Stimulated activated CD4-positive, alpha-beta T cell treated with anti-CD3 and anti-CD28 coated beads, Interleukin-15, amount 100 ng/mL, for 1 hour (primary cell): ENCODE measurements at places on chromosomes 1 and 21.

- no peak for DNase-seq
Observed at GRCh38 chr1:223393275-223394214, at the start of gene CCDC185. Gene CCDC185, plus strand, starts transcription at chr1:223393415. Its CDS starts 61 bp downstream, at chr1:223393476.

- DNase-seq: no peak
Observed at GRCh38 chr1:99764909-99765308, 1.5 kb downstream of the FRRS1 start.

DNA sequence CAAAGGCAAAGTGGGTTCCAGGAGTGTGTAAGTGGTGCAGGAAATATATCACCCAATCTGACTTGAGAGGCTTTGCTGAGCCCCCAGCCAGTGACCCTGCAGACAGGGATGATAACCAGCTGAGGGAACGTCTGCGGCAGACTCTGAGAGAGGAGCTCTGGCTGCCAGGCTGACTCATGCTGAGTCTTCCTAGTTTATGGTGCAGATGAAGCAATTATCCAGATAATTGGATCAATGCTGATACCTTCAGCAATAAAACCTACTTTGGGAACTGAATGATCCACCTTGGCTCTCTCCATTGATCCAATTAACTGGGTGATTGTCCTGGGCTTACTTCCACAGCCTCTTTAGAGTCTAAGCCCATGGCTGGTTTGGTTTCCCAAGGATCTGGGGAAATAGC, 7.3 kb downstream of the C8B start:
- no peak for DNase-seq

DNA sequence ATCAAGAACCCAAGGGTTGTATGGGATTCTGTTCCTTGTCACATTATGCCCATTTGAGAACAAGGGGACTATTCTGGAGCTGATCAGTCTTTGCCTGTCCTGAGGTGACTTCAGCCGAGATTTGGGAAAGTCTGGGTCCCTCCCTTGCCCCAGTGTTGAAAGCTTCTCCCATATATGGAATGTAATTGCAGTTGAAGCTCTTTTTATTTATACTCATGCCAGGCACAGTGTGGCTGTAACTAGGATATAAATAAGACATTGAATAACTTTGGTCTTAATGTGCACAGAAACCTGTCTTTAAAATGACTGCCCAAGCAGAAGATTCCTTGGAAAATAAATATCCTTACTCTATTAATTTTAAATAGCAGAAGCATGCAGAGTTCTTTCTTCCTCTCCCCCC, 15.2 kb downstream of the AKNAD1 start:
- DNase-seq: no peak

DNA sequence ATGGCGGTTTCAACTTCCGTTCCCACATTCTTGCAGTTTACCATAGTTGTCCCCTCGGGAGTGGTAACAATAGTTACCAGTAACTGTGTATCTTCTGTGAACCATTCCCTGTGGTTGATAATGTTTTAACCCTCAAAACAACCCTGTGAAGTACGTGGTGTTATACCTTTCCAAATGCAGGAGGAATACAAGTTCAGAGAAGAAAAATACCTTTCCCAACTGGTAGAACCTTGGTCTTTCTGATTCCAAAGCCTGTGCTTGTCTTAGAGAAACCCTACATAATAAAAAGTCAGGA, 789 bp downstream of the BTF3L4 start:
- no peak for DNase-seq

GRCh38 chr1:161511018-161511755, 5.9 kb downstream of the FCGR2A start:
- no peak for DNase-seq

DNA sequence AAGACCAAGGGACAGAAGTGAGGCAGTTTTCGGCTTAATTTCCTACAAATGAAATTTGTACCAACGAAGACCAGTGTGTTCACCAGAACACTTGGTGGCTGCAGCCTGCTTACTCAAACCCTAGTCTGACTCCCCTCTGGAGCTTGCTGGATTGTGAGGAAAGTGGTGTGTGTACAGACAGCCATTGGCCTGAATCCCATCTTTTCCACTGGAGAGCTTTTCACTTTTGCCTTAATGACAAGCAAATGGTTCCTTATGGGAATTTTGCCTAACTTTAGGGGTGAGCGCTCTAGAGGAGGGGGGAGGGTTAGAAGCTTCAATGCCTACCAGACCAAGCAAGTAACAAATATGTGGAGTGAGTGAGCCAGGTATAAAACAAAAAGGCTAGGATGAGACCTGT, 17.3 kb downstream of the METTL13 start:
- DNase-seq: no peak

GRCh38 chr1:244664353-244664752, 11.4 kb downstream of the DESI2 start:
- DNase-seq: no peak

DNA sequence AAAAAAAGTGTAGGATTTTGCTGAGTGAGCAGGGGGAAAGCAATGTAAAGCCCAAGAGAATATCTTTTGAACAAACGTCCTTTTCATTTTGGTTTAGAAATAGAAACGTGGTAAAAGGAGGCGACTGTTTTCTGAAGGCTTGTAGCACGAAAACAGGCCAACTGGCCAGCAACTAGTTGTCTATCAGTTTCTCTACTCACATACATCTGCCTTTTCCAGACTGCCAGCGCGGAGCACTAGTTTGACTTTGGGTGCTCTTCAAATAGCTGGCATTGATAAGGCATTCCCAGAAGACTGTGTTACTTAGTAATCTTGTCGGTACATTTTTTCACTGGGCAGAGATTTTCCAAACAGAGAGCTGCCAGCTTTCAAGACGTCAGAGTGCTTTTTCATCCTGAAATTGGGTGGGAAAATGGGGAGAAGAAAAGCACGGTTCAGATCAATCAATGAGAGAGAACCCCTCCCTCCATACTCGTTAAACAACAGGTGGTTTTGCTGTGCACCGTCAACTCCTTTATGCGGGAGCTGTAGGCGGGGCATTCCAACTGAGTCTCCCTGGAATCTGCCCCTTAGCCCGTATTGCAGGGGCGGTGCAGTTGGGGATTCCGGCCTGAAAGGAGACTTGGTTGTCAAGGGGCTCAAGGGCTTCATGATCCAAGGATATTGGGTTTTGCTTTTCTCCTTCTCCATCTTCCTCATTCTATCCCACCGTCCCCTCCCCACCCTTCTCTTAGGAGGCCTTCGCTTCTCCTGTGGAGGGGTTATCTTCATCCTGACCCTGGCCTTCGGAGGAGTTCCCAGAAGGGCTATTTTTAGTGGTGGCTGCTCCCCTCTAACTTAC, 884 bp upstream of the LRRC8C start:
- no peak for DNase-seq

DNA sequence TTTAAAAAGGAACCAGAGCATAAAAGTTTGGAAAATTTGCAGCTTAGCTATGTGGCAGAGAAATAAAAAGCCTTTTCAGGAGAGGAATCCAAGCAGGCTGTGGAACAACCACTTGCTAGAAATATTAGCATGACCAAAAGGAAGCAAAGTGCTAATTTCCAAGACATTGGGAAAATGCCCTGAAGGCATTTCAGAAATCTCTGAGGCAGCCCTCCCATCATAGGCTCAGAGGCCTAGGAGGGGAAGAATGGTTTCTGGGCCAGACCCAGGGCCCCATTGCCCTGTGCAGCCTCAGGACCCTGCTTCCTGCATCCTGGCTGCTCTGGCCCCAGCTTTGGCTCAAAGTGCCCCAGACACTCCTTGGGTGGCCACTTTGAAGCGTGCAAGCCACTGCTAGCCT, 56.8 kb downstream of the TENT5C start:
- DNase-seq: no peak

GRCh38 chr1:225754940-225755641, 22.5 kb upstream of the SRP9 start:
- DNase-seq: no peak

DNA sequence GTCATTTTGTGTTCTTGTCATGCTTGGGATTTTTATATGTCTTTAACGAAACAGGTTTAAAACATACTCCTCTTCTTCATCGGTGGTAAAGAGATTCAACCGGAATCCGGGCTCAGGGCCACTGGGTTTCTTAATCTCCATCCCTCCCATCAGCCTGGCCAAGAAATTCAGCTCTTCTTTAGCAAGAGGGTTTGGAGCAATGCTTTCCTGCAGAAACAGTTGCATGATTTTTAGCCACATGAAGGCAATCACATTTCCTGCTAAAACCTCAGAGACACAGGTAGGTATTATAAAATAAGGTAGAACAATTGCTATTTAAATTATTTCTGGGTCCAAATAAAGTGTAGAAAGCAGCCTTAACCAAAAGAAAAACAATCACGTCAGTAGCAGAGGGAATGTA, 22.7 kb upstream of the LSM10 start:
- no peak for DNase-seq

DNA sequence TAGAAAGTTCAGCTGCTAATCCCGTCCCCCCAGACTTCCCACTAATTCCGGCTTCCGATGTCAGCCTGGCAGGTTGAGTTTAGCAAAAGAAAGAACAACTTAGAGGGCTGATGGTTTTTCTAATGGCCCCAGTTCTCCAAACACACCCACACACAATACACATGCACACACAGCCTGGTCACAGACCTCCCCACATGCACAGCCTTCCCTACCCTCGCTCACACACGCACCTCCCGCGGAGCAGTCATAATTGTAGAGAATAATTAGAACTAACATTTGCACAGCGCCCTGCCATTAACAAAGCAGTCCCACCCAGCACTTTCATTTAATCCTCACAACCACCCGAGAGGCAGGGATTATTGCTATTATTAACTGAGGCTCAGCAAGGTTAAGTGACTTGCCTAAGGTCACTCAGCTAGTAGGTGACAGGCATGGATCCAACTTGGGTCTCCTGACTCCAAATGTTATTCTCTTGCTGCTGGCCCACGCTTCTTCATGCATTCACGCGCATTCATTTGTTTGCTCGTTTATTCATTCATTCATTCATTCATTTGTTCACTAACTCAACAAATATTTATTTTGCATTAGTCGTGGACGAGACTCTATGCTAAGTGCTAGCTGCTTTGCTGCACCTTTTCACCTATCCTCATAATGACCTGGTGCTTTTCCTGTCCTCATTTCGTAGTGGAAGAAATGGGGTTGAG, 274.9 kb downstream of the FOXD2 start:
- DNase-seq: no peak

DNA sequence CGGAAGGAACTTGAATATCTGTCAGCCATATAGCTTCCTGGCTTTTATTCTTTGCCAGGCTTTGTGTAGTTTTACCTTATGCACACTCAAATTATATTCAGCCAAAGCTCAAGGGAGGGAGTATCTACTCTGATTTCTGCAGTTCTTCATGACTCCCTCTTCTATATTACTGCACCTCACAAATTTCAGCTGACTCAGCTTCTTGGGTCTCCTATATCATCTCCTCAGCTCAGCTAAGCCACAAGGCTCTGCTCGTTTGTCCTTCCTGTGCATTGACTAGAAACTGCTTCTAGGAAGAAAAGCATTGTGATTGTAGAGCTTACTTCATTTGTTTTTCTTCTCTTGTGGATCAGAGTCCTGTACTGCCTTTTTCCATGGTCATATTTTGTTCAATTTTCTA, 37.4 kb downstream of the BTBD8 start:
- DNase-seq: no peak

- no peak for DNase-seq
Observed at GRCh38 chr21:24896735-24897124, 710.6 kb downstream of the MRPL39 start.

DNA sequence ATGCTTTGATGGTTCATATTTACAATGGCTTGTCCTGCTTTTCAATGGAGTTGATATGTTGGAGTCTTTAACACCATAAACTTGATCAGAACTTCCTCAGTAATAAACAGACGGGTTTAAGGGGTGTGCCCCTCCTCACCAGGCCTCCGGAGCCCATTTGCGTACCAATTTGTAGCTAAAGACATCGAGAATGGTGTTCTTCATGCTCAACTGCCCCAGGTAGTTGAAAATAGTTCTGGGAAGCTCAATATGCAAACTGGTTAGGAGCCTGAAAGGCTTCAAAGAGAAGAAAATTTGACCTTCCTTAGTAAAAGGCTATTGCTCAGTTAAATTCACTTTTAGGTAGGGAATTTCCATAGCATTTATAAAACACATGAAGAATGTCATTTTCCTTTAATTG, 68.1 kb upstream of the RRP15 start:
- no peak for DNase-seq

GRCh38 chr1:83103341-83103740, 895.6 kb downstream of the TTLL7 start:
- DNase-seq: no peak

GRCh38 chr1:202343652-202344349, 2.1 kb upstream of the UBE2T start:
- no peak for DNase-seq

GRCh38 chr1:236748268-236748870, 46.7 kb upstream of the MTR start:
- DNase-seq: no peak

GRCh38 chr1:21072721-21073120, 104.0 kb downstream of the EIF4G3 start:
- DNase-seq: no peak

GRCh38 chr1:110634455-110635311, 28.5 kb upstream of the KCNA2 start:
- DNase-seq: peak; percentile 23

DNA sequence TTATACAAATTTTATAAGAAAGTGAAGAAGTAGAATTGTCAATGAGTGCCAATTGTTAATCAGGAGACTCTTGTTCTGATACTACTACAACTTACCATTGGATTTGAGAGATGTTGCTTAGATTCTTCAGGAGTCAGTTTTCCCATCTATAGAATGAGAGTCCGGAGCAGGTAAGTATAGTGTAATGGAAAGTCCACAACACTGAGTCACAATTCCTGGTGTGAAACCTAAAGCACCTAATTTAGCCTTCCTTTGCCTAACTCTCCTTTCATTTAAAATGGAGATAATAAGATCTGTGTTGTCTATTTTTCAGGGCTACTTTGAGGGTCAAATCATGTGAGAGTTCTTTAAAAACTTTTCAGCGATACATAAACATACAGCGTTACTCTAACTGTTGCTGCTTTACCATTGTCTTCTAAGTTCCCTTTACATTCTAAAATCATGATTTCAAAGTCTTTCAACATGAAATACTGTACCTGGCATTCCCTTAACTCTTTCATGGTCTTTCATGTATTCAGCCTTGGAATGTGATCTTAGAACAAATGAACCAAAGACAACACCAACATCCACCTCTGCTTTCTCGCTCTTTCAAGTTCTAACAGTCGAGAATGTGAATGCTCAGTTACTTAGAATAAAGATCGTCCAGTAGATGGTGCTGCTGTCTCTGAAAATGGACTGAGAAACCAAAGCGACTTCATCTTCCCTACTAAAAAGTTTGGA, 90.9 kb downstream of the SLC30A10 start:
- no peak for DNase-seq

- DNase-seq: no peak
Observed at GRCh38 chr1:54110996-54111395, 41.8 kb downstream of the CDCP2 start.

- DNase-seq: no peak
Observed at GRCh38 chr1:8113262-8114220, 87.4 kb upstream of the ERRFI1 start.

- no peak for DNase-seq
Observed at GRCh38 chr1:231817801-231818200, 191.2 kb downstream of the DISC1 start.

DNA sequence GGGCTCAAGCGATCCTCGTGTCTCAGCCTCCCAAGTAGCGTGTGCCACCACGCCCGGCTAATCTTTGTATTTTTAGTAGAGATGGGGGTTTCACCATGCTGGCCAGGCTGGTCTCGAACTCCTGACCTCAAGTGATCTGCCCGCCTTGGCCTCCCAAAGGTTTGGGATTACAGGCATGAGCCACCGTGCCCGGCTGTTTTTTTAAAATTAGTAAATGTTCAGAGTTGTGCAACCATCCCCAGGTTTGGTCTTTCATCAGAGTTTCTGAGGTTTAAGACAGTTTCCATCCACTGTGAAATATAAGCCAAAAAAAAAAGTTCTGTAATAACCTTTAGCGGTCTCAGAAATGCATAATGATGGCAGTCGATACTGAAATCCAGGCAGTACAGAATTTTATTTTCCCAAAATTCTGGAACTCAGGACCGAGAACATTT, 550 bp upstream of the SYT11 start:
- DNase-seq: no peak
